ENCODE measurements at places on chromosomes 4 and X.

DNA sequence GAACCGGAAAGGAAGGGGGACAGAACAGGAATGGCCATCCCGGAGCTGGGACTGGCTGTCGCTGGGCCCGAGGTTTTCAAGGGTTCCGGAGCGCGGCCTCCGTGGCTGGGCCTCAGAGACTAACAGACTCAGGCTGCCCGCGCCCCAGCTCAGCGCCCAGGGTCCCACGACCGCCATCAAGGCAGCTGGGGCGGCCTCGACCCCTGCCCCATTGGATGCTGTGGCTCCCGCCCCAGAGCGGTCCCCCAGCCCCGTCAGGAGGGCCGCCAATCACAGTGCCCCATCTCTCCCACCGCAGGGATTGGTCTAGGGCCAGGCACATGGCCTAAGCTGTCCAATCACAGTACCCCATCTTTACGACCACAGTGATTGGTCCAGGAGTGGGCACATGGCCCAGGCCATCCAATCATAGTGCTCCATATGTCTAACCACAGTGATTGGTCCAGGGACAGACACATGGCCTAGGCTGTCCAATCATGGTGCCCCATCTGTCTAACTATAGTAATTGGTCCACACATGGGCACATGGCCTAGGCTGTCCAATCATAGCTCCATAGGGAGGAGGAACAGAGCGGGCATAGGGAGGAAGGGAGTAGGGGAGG, 105.3 kb upstream of the NKX1-1 start:
- H3K27me3 ChIP-seq: no peaks in the 10 kb centered on the region
- no peak overlapping the region for H3K4me3 ChIP-seq
- DNase-seq: no peak
- H3K4me1 ChIP-seq: no peaks in the 10 kb centered on the region
- H3K36me3 ChIP-seq: no peaks in the 10 kb centered on the region

- no peak overlapping the region for H3K4me3 ChIP-seq
- H3K27ac ChIP-seq: no peak overlapping the region
- no peaks in the 10 kb centered on the region for H3K36me3 ChIP-seq
- H3K27me3 ChIP-seq: peaks cover 3% of the 10 kb centered on the region
- no peak for DNase-seq
Observed at GRCh38 chr4:89308161-89308500, 531 bp upstream of the GPRIN3 start.

DNA sequence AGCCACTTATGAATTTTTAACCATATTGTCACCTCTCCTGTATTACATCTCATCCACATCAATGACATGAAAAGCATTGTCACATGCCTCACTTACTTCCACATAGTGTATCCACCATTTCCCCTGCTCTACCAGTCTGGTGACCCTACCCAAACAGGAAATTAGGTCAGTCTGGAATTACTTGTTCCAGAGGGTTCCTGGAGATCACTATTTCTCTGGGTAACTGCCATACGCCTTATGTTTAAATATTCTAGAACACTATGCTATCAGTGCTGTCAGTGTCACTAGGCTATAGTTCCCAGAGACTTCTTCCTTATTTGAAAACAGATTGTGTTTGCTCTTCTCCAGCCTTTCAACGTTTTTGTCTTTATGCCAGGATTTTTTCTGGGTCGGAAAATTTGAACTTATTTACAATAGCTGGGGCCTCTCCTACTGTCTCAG, 15.0 kb downstream of the SRPX2 start:
- no peak overlapping the region for H3K4me3 ChIP-seq
- no peaks in the 10 kb centered on the region for H3K36me3 ChIP-seq
- H3K27me3 ChIP-seq: no peaks in the 10 kb centered on the region

DNA sequence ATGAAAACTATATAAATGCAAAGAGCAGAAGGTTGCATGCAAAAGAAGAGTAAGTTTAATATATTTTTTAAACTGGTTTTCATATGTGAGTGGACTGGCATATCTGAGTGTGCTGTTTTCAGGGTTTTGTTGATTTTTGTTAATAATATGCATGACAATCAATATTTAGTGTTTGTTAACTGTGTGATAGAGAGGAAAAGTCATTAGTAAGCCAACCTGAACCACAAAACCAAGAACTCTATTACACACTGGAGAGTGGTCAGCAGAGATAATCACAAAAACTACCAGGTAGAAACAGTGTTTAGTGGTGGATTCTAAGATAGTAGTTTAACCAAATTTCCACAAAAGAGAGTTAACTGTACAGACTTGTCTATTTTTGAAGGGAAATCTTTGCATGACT, 396.9 kb downstream of the GASK1B start:
- no peaks in the 10 kb centered on the region for H3K27me3 ChIP-seq
- no peaks in the 10 kb centered on the region for H3K4me1 ChIP-seq

- H3K4me3 ChIP-seq: no peak overlapping the region
- peaks cover 10% of the 10 kb centered on the region for H3K27me3 ChIP-seq
- H3K4me1 ChIP-seq: peaks cover 7% of the 10 kb centered on the region
- H3K36me3 ChIP-seq: no peaks in the 10 kb centered on the region
- no peak overlapping the region for H3K27ac ChIP-seq
- DNase-seq: peak; percentile 58
Observed at GRCh38 chrX:151151665-151152267, 24.6 kb upstream of the GPR50 start.

DNA sequence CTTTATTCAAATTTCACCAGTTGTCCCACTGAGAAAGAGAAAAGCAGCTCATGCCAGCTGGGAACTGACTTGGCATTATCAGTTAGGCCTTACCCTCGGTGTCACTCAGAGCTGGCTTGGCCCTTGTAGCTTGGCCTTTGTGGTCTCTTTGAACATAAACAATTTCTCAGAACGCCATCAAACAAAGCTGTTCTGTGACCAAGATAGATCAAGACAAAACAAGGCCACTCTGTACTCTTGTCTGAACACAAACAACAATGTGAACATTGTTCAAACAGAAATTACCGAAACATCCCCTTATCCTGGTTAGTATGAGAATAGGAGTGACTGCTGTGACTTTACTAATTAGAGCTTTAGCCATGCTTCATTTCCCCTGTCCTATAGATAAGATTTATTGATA, 57.2 kb downstream of the DIPK2B start:
- H3K27ac ChIP-seq: no peak overlapping the region
- no peak for DNase-seq
- no peaks in the 10 kb centered on the region for H3K36me3 ChIP-seq

DNA sequence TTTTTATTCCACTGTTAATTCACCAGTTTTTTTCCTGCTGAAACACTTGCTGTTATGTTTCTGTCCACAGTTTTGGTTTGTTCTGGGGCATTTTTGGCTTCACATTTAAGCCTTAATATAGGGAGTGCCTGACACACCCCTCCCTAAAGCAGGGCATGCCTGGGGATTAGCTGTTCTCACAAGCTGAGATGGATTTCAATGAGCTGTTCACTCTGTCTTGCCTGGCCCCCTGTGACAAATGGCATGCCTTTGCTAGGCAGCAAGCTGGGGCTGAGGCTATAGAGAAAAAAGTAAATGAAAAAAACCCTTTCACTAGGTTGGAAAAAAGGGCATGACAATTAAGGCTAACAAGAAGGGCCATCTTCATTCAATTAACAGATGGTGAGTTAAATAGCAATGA, 22.4 kb downstream of the LPAR4 start:
- DNase-seq: no peak
- H3K36me3 ChIP-seq: no peaks in the 10 kb centered on the region
- no peaks in the 10 kb centered on the region for H3K4me1 ChIP-seq
- no peaks in the 10 kb centered on the region for H3K27me3 ChIP-seq

GRCh38 chr4:145619639-145619996, 433 bp downstream of the MMAA start:
- H3K27me3 ChIP-seq: no peaks in the 10 kb centered on the region
- H3K4me3 ChIP-seq: peak overlapping the region; percentile 86
- DNase-seq: no peak
- H3K4me1 ChIP-seq: peaks cover 6% of the 10 kb centered on the region
- H3K27ac ChIP-seq: peak overlapping the region; percentile 94
- H3K36me3 ChIP-seq: no peaks in the 10 kb centered on the region

- H3K4me1 ChIP-seq: no peaks in the 10 kb centered on the region
- DNase-seq: no peak
- H3K27ac ChIP-seq: no peak overlapping the region
- no peaks in the 10 kb centered on the region for H3K36me3 ChIP-seq
- H3K27me3 ChIP-seq: no peaks in the 10 kb centered on the region
Observed at GRCh38 chr4:99965674-99966350, 15.7 kb upstream of the H2AZ1 start.

DNA sequence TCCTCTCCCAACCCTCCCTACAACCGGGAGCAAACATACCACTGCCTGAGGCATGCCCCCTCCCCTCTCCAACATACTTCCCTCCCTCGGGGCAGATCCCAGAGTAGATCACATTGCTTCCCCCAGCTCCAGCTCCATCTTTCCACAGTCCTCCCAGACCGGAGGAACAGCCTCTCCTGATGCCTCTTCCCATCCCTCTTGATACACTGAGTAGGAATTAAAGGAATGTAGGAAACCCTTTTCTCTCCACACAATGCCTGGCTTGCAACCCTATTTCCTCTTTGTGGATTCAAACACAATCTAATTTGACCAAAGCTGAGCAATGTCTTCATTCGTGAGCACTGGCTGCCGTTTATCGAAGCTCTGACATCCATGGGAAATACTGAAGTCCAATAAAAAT, 339.8 kb downstream of the BCOR start:
- no peaks in the 10 kb centered on the region for H3K27me3 ChIP-seq
- H3K4me1 ChIP-seq: peaks cover 14% of the 10 kb centered on the region
- no peak overlapping the region for H3K4me3 ChIP-seq
- no peak overlapping the region for H3K27ac ChIP-seq
- no peaks in the 10 kb centered on the region for H3K36me3 ChIP-seq

DNA sequence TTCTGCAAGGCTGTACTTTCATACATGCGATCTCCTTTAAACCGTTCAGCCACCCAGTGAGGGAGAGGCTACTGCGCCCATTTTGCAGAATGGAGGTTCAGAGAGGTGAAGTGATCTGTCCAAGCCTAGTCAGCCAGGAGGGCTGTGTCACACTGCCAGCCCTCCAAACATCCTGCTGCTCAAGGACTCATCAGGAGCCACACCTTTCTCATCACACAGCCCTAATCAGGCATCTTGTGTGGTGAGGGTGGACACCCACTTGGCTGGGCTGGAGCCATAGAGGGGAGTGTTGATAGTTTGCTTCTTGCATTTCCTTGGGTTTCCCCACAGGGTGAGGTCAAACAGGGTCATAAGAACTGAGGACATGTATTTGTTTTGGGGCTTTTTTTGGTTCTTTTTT, 5.4 kb upstream of the CXCR3 start:
- no peak for DNase-seq
- H3K27ac ChIP-seq: no peak overlapping the region
- H3K27me3 ChIP-seq: no peaks in the 10 kb centered on the region
- H3K4me3 ChIP-seq: no peak overlapping the region

DNA sequence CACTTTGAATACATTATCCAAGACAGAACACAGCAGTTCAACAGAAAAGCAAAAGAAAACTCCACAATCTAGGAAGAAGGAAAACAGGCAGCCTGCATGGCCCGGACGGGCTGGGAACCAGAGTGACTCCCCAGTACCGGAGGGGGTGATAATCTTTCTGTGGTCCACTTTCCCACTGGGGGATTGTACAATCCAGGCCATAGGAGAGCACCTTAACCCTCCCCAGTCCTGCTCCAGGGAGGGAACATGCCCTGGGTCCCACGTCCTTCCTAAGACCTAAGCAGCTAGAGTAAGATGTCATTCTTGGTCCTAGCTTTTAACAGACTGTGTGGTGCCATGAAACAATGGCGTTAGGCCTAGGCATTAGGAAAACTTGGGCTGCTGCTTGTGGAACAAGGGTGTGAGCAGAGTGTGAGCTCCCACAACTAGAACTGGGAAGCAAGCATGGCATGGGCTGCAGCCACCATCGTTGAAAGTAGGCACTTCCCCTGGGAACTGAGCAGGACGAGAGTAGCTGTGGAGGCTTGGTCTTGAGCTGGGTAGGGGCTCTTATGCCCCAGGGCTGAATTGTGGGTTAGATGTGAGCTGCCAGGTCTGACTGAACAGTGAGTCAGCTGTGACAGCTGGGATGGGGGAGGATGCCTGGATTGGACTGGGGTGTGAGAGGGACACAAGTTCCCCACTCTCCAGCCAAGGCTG, 42.4 kb downstream of the NAT8L start:
- no peak for DNase-seq
- no peak overlapping the region for H3K27ac ChIP-seq

- no peak overlapping the region for H3K4me3 ChIP-seq
- H3K36me3 ChIP-seq: no peaks in the 10 kb centered on the region
- no peaks in the 10 kb centered on the region for H3K27me3 ChIP-seq
- H3K4me1 ChIP-seq: no peaks in the 10 kb centered on the region
- DNase-seq: no peak
Observed at GRCh38 chrX:153863251-153863991, 22.6 kb downstream of the L1CAM start.

GRCh38 chr4:96315815-96316214, 475.9 kb downstream of the PDHA2 start:
- H3K27ac ChIP-seq: no peak overlapping the region
- H3K4me1 ChIP-seq: no peaks in the 10 kb centered on the region
- DNase-seq: no peak

GRCh38 chr4:142330311-142330710, 515.8 kb downstream of the INPP4B start:
- no peaks in the 10 kb centered on the region for H3K36me3 ChIP-seq
- no peak for DNase-seq
- no peaks in the 10 kb centered on the region for H3K4me1 ChIP-seq

- H3K27me3 ChIP-seq: no peaks in the 10 kb centered on the region
- DNase-seq: no peak
- no peak overlapping the region for H3K4me3 ChIP-seq
Observed at GRCh38 chr4:54499308-54500074, 158.3 kb upstream of the KIT start.

GRCh38 chr4:166012129-166013030, 139.3 kb downstream of the TLL1 start:
- no peaks in the 10 kb centered on the region for H3K36me3 ChIP-seq
- no peak overlapping the region for H3K4me3 ChIP-seq
- DNase-seq: no peak
- H3K27me3 ChIP-seq: no peaks in the 10 kb centered on the region

DNA sequence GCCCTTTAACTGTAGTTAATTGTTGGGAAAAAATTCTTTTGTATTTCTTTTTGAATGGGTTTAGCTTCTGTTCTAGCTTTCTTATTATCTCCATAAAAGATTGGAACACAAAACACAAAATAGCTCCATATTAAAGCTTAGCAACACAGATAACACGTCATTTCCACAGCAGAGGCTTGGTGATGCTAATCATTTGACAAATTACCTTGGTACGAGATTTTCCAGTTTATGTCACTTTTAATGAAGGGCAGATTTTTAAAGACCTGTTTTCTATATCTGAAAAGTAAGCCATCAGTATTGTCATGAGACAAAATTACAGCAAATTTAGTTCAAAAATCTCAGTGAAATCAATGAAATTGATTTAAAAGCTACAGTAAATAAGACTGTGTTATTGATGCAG, 27.4 kb downstream of the FAM149A start:
- no peaks in the 10 kb centered on the region for H3K4me1 ChIP-seq
- DNase-seq: no peak
- H3K36me3 ChIP-seq: no peaks in the 10 kb centered on the region
- peaks cover 2% of the 10 kb centered on the region for H3K27me3 ChIP-seq

- no peak overlapping the region for H3K27ac ChIP-seq
- H3K4me1 ChIP-seq: no peaks in the 10 kb centered on the region
- no peak for DNase-seq
- no peaks in the 10 kb centered on the region for H3K27me3 ChIP-seq
Observed at GRCh38 chr4:145814246-145814645, 124.4 kb downstream of the ZNF827 start.

Measured in Panc1 (cell line).